K562 (cell line): ENCODE measurements at places on chromosomes 2 and 18.

DNA sequence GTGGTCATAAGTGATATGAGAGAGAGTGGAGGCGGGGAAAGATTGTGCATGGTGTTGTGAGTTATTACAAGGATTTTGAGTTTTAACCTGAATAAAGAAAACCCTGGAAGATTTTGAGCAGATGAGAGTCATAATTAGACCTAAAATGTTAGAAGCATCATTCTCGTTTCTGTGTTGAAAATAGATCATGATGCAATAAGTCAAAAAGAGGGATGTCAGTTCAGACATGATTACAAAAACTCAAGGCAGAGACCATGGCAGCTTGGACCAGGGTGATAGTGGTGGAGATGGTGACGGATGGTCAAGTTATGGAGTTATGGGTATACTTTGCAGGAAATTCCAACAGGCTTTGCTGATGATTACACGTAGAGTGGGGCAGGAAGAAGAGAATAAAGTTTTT lies 267.2 kb downstream of the CDH20 start:
- DNase-seq: no peak

DNA sequence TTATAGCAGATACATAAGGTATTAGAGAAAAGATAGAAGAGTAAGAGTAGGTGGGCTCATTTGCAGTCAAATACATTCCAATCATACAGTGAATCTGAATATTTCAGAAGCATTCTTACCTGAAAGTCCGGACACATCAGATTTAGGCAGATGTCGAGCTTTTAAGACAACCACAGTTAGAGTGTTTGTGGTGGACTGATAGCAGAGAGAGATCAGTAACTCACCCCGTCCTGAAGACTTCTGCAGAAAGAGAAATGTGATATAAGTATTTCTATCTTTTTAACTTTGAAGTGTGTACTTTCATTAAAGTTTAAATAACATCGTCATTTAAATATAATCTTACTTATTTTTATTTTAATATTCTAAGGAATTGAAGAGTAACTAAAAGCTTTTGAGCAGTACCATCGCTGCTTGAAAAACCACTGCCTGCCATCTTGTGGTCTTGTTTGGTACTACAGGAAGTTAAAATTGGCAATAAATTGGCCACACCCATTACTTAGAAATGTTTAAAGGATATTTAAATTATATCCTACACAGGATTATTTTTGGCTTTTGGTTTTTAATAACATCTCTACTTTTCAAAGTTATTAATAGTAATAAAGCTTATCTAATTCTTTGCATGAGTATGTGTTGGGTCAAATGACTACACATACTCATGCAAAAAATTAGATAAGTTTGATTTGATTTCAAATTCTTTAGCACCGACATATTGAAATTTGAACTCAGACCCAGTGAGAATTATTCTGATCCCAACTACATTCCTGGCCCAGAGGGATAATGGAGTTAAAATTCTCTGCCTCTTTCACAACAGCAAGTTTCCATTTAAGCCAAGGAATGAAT lies 5.5 kb downstream of the SYT4 start:
- peak; percentile 23 for DNase-seq

DNA sequence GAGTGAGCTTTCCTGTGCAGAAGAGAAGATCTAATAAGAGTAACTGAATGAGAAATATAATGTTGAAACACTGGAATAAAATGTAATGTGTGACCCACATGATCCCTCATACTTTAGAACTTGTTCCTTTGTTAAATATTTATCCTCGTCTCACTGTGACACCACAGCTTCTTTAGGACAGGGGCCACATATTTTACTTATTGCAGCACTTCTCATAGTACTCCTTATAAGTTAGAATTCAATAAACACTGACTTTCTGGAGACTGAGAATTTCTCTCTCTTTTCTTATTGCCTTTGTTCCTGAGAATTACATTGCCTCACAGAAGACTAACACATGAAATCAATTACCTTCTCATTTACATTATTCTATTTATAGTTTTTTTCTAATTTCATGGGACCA lies 1234.6 kb upstream of the CHAC2 start:
- DNase-seq: no peak

DNA sequence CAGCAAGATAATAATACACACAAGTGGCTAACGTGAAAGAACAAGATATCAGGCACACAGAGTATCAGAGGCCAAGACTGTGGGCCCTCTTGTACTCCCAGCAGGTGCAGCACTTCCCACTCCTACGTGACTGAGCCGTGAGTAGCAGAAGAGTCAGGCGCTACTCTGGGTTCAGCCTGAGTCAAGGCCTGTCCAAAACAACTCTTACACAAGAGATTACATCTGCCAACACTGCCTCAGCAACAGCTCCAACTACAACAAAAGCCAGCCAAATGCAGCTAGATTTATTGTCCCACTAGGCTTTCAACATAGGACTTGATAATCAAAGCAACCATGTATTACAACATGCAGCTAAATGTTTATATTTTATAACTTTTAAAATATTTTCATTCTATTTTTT lies 56.2 kb downstream of the ITSN2 start:
- DNase-seq: no peak

- DNase-seq: no peak
Observed at GRCh38 chr2:222713002-222713401, 41.5 kb downstream of the MOGAT1 start.

GRCh38 chr2:120954939-120955338 lies 219.3 kb downstream of the GLI2 start:
- DNase-seq: no peak

DNA sequence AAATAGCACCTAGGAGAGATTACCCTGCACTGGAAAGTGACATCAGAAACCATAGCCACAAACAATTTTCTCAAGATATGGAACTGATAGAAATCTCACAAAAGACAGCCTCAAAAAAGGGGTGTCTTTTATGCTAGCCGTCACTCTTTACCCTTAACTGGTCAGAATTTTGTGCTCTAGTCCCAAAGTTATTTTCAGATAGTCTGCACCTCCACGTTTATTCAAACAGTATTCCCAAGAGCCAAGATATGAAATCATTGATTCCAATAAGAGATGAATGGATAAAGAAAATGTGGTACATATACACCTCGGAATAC lies 23.5 kb upstream of the PMAIP1 start:
- DNase-seq: no peak

GRCh38 chr2:229089776-229090175 lies 181.3 kb downstream of the PID1 start:
- no peak for DNase-seq

GRCh38 chr2:59882822-59883221 lies 670.6 kb downstream of the BCL11A start:
- no peak for DNase-seq

DNA sequence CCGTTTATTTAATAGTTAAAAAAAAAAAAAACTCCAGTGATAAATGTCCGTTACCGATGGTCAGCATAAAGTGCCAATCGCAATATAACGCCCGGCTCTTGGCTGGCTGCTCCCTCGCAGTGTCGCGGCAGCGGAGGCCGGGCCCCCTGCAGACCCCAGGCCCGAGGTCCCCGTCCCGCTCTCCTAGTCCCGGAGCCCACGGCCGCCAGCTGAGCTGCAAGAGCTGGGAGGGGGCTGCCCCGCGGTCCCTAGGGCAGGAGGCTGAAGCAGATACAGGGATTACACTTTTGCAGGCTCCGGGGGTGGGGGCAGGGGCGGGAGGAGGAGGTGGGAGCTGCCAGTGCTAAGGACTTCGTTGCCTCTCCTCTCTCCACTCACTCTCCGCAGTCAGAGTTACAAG lies 6.9 kb downstream of the OSR1 start:
- DNase-seq: no peak

- DNase-seq: no peak
Observed at GRCh38 chr18:74534981-74535649, 815 bp downstream of the CNDP1 start.

- no peak for DNase-seq
Observed at GRCh38 chr2:102025583-102026267, 34.0 kb downstream of the IL1R2 start.

GRCh38 chr2:24076849-24077534 lies 866 bp upstream of the SF3B6 start:
- DNase-seq: peak; percentile 12

GRCh38 chr18:11672198-11672597 lies 16.9 kb upstream of the GNAL start:
- no peak for DNase-seq

DNA sequence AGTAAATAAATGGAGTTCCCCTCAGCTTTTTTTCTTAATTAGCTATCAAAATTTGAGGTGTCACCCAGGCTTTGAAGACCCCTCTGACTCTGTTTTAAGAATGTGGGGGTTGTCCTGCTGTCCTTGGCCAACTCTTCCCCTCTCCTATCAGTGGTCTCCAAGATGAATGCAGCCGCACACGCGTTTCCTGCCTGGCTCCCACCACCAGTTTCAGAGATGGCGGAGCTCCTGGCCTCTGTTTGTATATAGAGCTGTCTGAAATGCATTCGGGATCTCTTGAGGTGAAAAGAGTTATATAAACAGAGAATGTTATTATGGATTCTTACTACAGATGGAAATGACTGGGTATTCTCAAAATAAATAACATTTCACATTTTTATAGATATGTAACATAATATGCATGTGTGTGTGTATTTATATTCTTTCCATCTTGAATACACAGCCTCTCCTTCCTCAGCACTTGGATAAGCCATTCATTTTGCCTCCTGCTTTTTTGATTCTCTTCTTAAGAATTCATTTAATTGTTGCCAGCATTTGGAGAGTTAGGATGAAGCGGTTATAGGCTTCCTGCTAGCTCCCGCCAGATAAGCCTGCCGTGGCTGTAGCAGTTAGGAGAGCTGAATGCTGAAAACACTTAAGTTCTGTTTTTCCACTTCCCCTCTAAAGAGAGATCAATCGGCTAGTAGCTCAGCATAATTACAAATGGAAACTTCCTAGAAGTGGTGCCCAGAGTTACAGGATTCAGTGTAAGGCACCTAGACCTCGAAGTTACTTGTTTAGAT lies 659.3 kb upstream of the FANCL start:
- DNase-seq: no peak

GRCh38 chr2:232290668-232291067 lies 87.9 kb upstream of the ALPP start:
- DNase-seq: no peak

DNA sequence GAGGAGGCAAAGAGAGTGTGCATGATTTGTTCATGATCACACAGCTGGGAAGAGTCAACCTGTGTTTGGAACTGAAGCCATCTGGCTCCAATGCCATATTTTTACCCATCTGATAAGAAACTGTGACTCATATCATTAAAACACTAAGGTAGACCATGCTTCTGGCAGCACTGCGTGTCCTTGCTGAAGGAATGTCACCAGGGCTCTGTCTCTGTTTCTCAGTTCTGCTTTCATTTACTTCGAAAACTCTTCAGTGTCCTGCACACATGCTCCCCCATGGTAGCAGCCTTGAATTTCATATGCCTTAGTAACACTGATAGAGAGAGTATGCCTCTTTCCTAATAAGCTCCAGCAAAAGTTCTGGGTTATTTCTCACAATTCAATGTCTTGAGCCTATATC lies 830.4 kb downstream of the DCDC2C start:
- no peak for DNase-seq

DNA sequence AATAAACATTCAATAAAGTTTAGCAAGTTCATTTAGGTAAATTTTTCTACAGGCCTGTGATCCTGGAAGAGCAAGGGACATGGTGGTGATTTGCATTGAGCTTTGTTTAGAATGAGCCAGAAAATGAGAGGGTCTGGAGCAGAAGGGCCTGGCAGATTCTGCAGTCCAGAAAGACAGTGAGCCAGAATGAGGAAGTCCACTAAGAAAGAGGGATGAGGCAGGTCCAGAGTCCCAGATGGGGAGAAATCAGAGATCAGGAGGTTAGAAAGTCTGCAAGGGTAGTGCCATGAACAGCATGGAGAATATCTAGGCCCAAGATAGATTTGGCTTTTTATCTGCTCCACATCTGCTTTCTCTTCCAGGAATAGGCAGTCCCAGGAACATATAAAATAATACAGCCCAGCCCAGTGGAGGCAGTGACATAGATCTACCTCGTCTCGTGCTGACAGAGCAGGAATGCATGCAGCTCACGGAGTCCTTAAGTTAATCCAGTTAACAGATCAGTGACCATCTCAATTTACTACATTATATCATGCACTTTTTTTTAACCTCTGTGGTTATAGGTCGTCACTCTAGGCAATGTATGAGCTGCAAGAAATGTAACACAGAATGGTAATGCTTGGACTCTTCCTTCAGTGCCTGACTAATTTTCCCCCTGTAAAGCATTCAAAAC lies 429.0 kb downstream of the SUCLG1 start:
- no peak for DNase-seq

GRCh38 chr2:49067971-49068370 lies 86.3 kb downstream of the FSHR start:
- DNase-seq: no peak

GRCh38 chr2:229889023-229889422 lies 32.8 kb downstream of the TRIP12 start:
- DNase-seq: no peak

- DNase-seq: no peak
Observed at GRCh38 chr2:203786549-203787351, 80.3 kb downstream of the CD28 start.

GRCh38 chr2:53438100-53438499 lies 329.5 kb upstream of the CHAC2 start:
- DNase-seq: no peak

- DNase-seq: no peak
Observed at GRCh38 chr2:198905881-198906612, 551.7 kb downstream of the SATB2 start.

DNA sequence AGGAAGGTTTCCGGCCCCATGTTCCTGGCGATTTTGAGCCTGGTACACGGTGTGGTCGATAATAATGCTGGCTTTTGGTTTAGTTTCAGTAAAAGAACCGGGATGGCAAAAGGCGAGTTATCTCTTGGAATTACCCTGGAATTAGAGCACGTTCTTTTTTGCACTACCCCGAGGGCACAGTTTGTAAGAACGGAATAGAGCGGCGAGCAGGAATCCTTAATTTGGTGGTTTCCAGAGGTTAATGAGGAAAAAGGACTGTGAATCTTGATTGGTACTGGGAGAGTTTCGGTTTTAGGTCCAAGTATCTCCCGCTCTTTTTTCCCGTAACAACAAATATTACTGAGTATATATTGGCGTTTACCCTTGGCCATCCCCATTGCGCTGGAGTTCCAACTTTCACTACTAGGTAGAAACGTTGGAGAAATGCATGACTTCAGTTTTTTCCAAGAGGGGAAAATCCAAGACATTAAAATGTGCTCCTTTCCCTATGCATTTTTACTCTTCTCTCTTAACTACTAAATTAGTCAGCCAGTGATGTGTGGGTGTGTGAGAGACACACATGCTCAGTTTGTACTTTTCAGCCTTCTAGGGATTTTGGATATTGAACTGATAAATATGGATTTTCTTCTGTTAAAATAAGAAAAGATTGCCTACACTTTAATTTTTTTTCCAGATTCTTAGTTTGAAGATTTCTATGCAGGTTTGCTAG lies 160.8 kb downstream of the AGPS start:
- peak; percentile 23 for DNase-seq

GRCh38 chr2:101197215-101197745 lies 46.1 kb upstream of the TBC1D8 start:
- DNase-seq: no peak

DNA sequence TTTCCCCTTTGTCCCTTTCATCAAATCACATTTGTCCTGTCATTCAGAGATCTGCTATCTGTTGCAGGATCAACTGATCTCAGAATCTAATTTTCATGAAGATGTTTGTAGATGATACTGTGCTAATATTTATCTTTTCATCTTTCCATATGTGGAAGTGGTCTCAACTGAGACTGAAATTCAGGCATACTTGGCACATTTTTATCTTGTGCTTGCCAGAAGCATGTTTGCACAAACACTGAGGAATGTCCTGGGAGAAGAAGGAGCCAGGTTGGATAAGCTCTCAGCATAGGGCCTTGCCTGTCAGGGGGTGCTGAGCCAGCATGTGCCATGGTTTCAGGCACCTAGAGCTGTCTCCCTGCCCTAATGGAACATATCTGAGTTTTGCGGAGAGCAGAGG lies 24.5 kb upstream of the MMADHC start:
- DNase-seq: no peak
